ENCODE measurements at places on chromosomes 5 and 9.

DNA sequence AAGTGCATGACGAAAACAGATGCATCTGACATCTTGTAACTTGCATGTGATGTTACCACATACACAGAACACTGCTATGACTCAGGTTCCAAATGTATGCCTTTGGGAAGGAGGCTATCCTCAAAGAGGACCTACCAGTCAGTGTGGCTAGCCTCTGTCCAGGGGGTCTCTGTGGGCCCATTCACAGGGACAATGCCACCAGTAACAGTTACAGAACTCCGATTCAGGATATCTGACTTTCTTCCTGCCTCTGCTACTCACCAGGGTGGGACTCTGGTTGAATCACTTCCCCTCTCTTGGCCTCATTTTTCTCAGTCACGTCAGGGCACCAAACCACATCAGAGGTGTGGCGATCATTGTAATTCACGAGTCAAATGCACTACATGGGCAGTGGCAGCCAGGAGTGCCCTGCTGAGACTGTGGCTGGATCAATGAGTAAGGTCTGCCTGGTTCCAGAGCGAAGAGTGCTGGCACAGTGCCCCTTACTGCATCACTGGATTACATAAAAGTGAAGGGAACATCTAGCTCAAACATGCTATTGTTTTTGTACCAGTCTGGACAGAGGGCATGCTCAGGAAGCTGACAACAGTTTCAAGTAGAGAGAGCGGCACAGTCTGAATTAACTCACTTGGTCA lies 13.2 kb downstream of the ATOX1 start:
- no peak for DNase-seq

GRCh38 chr5:109705596-109705995 lies 15.9 kb downstream of the MAN2A1 start:
- DNase-seq = no peak

- DNase-seq = no peak
Observed at GRCh38 chr9:115596021-115596745, 478.2 kb upstream of the TNC start.

DNA sequence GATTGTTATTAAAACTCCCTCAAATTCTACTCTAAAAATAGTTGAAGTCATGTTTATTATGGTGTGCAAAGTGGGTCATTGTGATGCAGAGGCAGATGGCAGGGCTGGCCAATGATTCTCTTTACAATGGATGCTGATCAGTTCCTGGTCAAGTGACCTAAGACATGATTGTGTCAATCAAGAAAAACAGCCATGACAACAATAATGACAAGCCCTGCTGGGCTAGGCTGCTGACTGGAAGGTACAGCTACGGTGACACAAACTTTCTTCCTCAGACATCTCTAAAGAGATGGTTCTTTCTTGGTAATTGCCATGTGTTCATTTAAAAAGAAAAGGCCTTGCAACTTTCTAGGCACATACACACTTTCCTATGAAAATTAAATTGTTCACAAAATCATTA lies 3.6 kb downstream of the SLC24A2 start:
- DNase-seq = no peak

- DNase-seq = no peak
Observed at GRCh38 chr5:109660301-109660700, 29.4 kb upstream of the MAN2A1 start.

- DNase-seq = no peak
Observed at GRCh38 chr5:109863752-109864151, 174.0 kb downstream of the MAN2A1 start.

Measured in right atrium auricular region (tissue), 2 donors.